RCC 7860 (cell line): ENCODE measurements at places on chromosomes 1 and 21.
A peak's percentile ranks its signal among the peaks of the same experiment; 100 is the strongest.

GRCh38 chr1:116258668-116259419, 114.2 kb upstream of the ATP1A1 start:
- no peak for DNase-seq

GRCh38 chr1:44408632-44409602, 3.9 kb downstream of the RNF220 start:
- no peak for DNase-seq

- no peak for DNase-seq
Observed at GRCh38 chr1:156525856-156526489, 25.4 kb upstream of the MEF2D start.

GRCh38 chr1:52588027-52588426, 14.1 kb upstream of the GPX7 start:
- DNase-seq, result no peak

DNA sequence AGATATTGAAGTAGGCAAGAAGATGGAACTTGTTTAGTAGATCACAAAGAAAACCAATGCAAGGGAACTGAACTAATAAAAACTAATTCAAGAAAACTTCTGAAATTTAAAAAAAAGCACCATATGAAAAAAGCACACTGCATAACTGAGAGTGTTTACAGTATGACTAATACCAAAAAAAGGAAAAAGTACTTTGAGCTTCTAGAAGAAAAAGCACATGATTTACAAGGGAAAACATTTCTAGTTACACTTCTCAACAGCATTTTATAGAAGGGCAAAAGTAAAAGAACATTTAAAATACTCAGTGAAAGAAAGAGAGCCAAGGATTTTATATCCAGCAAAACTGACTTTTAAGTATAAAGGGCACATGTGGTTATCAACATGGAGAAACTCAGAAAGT, 233.6 kb downstream of the RPS6KC1 start:
- DNase-seq, result no peak

- no peak for DNase-seq
Observed at GRCh38 chr1:221371705-221372104, 370.2 kb downstream of the DUSP10 start.

DNA sequence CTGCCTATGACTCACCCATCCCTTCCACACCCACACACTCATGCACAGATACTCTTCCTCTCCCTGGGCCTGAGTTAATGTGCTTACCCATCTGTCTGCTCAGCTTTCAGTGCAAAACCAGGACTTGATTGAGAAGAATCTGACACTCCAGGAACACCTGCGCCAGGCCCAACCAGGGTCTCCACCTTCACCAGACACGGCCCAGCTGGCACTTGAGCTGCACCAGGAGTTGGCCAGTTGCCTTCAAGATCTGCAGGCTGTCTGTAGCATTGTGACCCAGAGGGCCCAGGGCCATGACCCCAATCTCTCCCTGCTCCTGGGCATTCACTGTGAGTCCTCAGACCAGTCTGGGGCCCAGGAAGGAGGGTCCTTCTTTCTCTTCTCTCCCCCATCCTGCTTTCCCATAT, 3.5 kb upstream of the SH3BGRL3 start:
- no peak for DNase-seq

GRCh38 chr1:84888753-84889152, 4.3 kb downstream of the LPAR3 start:
- no peak for DNase-seq

- DNase-seq, result no peak
Observed at GRCh38 chr1:210151052-210151672, 81.4 kb upstream of the SERTAD4 start.

DNA sequence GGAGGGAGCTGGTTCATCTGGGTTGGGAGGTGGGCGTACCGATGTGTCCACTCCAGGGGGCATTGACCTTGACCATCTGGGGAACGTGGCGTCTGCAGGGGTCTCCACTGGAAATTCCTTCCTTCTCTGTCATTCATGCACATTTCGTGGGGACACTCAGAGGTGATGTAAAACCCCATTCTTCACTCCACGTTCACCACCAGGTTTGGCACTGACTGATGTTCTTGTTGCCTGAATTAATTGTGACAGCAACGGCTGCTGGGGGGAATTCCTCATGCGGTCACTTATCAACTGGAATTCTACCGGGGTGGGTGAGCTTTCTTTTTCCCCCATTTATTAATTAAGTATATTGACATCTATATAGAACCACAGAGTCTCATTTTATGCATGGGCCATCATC, 18.1 kb upstream of the POFUT2 start:
- DNase-seq, result no peak

GRCh38 chr1:21154717-21155116, 22.0 kb downstream of the EIF4G3 start:
- no peak for DNase-seq

DNA sequence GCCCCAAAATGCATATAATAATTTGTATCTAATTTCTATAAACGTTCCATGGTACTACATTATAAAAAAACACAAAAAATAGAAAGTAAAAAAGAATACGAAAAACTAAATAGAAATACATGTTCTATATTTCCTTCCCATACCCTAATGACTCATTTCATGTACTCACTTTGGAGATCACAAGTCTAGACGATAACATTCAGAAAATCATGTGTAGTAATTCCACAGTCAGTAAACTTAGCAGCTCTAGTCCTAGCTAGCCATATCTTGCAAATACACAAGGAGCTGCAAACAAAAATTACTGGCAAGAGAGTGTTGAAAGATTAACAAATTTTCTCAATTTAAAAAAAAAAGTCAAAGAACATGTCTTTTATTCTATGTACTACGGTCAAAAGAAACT, 1.4 kb downstream of the GOLPH3L start:
- DNase-seq, result no peak

GRCh38 chr1:204102739-204103430, 30.0 kb downstream of the SOX13 start:
- DNase-seq, result no peak

DNA sequence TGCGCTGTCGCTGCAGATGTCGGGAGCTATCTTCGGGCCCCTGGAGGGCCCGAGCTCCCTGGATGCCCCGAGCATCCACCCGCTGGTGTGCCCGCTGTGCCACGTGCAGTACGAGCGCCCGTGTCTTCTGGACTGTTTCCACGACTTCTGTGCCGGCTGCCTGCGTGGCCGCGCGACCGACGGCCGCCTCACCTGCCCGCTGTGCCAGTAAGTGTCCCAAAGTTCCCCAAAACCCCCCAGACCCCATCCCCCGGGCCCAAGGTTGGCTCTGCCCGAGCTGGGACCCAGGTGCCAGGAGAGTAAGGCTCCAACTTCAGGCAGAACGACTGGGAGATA, 569 bp downstream of the RNF207 start:
- no peak for DNase-seq

DNA sequence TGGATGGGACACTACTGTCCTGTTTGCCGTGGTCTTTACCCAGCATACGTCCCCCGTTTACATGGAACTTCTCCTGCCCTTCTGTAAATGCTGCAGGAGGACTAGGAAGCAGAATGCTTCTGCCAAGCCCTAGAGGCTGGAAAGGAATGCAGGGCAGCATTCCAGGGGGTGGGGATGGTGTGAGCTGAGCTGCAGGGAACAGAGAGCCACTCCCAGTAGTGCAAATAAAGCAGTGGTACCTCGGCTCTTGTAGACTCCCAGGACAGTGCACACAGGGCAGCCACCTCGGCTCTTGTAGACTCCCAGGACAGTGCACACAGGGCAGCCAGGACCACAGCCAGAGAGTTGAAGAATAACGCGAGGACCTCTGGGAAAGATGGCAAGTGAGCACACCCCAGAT, 35.4 kb downstream of the PTPRU start:
- no peak for DNase-seq

DNA sequence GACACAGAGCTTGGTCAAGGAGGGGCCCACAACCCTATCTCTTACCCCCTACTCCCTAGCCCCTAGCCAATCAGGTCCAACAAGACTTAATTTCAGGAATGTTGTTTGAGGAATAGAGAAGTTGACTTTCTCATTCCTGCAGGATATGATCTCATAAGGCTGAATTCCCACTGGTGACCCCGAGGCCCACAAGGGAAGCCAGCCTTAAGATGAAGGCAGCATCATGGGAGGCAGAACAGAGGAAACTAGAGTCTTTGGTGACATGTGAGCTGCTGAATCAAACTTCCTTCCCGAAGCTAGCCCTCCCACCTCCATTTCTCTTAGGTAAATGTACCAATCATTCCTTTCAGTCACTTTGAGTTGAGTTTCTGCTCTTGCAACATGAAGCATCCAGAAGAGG, 9.1 kb upstream of the PDIK1L start:
- no peak for DNase-seq

DNA sequence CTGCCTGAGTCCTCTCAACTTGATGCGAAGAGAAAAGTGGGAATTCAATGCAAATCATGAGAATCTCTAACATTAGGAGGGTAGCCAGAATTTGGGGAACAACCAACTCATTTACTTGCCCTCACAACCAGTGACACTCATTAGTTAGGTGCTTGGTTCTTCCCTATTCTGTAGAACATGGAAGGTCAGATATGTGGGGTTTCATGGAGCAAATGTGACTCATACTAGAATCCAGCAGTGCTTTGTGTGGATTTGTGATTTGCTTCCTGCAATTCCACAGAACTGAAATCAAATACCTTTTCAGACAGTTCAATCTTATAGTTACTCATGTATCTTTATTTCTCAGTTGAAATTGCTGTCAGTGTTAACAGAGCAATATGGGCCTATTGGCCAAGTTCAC, 6.9 kb upstream of the ETV3 start:
- no peak for DNase-seq

GRCh38 chr1:4637616-4638344, 16.6 kb upstream of the AJAP1 start:
- no peak for DNase-seq

GRCh38 chr1:178283409-178283808, 189.5 kb downstream of the RASAL2 start:
- no peak for DNase-seq

- DNase-seq, result no peak
Observed at GRCh38 chr1:222060210-222060916, 318.5 kb upstream of the DUSP10 start.

GRCh38 chr1:145983206-145983675, 13.1 kb downstream of the TXNIP start:
- DNase-seq, result no peak

DNA sequence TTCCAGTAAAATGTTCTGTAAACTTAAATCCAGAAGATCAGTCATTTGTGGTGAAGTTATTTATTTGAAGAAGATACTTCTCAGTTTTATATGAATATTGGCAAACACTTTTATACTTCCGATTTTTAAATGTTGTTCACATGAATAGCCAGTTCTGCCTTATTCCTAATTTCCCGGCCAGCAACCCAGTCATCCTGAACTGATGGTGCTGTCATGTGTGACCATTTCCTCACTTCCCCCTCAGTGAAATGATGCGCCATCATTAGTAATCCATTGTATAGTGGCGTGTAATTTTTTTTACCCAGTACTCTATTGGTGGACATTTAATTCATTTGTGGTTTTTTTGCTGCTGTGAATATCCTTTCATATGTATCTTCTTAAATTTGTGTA, 16.4 kb downstream of the GPSM2 start:
- DNase-seq, result peak; percentile 80

- DNase-seq, result no peak
Observed at GRCh38 chr1:65688215-65688566, 104.5 kb upstream of the PDE4B start.

- DNase-seq, result no peak
Observed at GRCh38 chr1:4416189-4416588, 238.2 kb upstream of the AJAP1 start.
